H7 (cell line): ENCODE measurements at places on chromosomes 3 and 15. TPM values are rescaled to one million over a fixed set of nuclear protein-coding genes. Genes with fewer than 3 reads are reported as not detected.

CCNB2 gene
- 103 and 128 TPM in 2 replicates for total RNA-seq

DNA sequence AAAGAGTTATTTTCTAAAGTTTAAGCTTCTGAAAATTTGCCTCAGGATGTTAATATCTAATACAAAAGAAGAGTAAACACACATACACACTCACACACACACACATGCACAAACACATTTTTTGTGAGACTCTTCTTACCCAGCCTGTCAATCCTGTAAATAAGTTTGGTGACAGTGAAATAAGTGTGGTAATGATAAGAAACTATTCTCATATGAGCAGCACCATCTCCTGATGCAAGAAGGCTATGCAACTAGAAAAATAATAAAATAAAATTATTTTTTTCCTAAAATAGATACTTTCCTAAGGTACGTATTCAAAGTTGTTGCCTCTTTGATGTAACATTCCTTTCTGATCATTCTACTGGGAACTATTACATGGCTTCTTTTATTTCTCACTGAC is 155.1 kb downstream of the MECOM start:
- no peak for DNase-seq

GRCh38 chr3:13046569-13047274 is 26.5 kb downstream of the IQSEC1 start:
- no peak for DNase-seq

- DNase-seq: peak; percentile 97
Observed at GRCh38 chr3:52385157-52385556, 59.7 kb downstream of the SEMA3G start.

DNA sequence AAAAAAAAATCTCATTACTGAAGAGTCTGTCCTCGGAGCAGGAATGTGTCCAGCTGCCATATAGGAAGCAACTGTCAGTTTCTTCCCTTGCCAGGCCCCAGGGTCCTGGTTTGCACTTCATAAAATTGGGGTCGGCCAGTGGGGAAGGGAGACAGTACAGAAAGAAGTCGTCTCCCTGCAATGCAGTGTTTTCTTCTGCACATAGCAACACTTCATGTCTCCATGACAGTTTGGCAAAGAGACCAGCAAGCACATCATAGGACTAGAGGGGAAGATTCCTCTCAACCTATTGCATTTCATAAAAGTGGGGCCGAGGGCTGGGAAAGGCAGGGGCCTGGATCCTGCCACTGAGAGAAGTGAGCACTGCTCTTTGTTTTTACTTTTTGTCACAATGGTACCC is 138.2 kb upstream of the HACD2 start:
- no peak for DNase-seq
